Hematopoietic multipotent progenitor cell treated with erythropoietin and hydrocortisone succinate and interleukin-3 and kit ligand, for 15 days (in vitro differentiated cells): ENCODE measurements at places on chromosomes 5 and 9.

- no peak for DNase-seq
Observed at GRCh38 chr9:121699571-121700164, 48.2 kb downstream of the DAB2IP start.

GRCh38 chr9:123562844-123563346 is 206.9 kb downstream of the CRB2 start:
- DNase-seq: no peak

DNA sequence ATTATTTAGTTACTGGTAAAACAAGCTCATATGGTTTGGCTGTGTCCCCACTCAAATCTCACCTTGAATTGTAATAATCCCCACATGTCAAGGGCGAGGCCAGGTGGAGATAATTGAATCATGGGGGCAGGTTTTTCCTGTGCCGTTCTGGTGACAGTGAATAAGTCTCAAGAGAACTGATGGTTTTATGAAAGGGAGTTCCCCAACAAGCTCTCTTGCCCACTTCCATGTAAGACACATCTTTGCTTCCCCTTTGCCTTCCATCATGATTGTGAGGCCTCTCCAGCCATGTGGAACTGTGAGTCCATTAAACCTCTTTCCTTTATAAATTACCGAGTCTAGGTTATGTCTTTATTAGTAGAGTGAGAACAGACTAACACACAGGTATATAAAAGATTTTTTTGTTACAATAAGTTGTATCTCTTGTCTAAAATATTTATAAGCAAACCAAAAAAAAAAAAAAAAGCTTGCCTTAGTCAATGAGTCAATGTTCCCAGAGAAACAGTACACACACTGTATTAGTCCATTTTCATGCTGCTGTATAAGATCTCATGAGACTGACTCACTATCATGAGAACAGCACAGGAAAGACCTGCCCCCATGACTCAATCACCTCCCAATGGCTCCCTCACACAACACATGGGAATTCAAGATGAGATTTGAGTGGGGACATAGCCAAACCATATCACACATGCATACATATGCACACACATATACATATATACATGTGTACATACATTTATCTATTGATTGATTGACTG is 138.3 kb downstream of the BASP1 start:
- no peak for DNase-seq

DNA sequence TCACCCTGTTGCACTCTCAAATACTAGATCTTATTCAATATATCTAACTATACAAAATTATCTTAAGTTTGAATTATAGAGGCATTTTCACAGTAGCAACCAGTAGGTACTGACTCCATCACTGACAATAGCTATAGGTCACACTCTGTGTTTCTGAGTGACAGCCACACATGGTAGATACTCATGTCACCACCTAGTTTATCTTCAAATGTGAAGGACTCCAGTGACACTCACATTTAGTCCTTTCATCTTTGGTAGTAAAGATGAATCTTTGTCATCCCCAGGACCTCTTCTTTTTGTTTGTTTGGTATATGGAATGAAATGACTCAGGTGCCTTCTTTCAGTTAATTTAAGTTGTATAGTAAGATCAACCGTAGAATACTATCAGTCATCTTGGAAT is 102.5 kb upstream of the DHFR start:
- DNase-seq: no peak

DNA sequence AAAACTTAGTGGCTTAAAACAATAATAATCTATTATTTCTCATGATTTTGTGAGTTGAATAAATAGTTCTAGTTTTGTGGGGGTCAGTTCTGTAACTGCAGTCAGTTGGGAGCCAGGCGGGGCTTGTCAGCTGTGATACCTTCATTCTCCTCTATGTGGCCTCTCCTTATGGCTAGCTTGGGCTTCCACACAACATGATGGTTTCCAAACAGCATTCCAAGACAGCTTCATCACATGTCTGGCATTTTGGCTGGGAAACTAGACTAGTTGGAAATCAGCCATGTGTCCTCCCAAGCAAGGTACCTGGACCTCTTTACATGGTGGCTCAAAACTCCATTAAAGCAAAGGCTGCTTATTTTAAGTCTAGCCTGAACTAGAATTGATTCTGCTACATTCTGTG is 61.4 kb upstream of the RANBP3L start:
- no peak for DNase-seq

DNA sequence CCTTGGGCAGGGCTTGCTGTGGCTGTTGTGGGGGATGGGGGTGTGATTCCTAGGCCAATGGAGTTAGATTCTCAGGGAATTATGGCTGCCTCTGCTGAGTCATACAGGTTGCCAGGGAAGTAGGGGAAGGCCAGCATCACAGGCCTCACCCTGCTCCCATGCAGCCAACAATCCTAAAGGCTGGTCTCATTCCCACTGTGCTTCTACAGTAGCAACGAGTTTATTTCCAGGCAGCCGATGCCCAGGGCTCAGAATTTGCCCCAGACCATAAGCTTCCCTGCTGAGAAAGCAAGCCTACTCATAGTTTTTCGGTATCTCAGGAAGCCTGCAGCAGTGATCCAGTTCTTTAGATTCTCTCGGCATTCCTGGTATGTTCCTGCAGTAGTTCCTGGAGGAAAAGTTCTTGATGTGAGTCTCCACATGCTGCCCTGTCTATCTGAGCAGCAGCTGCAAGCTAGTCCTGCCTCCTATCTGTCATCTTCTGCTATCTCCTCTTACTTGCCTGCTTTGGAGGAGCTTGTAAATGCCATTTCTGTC is 59.3 kb upstream of the SELENOP start:
- DNase-seq: no peak

GRCh38 chr5:7548596-7548995 is 152.7 kb downstream of the ADCY2 start:
- no peak for DNase-seq

- DNase-seq: no peak
Observed at GRCh38 chr5:103927739-103928138, 365.1 kb upstream of the NUDT12 start.

DNA sequence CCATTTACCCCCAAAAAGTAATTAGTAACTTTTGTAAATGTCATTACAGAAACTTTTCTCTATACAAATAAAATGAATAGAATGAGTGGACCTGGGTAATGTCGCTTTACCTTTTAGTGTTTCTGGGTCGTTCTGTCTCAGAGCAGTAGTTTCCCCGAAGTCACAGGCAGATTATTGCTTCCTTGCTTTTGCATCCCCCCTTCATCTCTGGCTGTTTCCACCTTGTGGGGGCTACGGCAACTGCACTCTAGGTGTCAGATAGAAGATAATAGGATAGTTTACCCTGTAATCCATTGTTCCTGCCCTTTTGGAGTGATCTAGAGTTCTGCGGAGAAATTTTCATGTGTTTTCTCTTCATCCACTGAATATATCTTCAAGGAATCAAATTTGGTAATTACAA is 68.7 kb downstream of the PRR16 start:
- no peak for DNase-seq

- no peak for DNase-seq
Observed at GRCh38 chr9:90593646-90594045, 49.0 kb downstream of the DIRAS2 start.
